Stimulated activated CD8-positive, alpha-beta memory T cell treated with anti-CD3 and anti-CD28 coated beads, Interleukin-15, amount 100 ng/mL, for 4 hours (primary cell): ENCODE measurements at places on chromosomes 12 and 14.

- DNase-seq: no peak
These were observed 28.6 kb downstream of the DDX51 start for GRCh38 chr12:132115500-132115899.

DNA sequence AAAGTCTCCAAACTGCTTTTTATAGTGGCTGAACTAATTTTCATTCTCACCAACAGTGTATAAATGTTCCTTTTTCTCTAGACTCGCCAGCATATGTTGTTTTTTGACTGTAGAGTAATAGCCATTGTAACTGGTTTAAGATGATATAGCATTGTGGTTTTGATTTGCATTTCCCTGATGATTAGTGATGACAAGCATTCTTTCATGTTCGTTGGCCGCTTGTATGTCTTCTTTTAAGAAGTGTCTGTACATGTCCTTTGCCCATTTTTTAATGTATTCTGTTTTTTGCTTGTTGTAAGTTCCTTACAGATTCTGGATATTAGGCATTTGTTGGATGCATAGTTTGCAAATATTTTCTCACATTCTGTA lies 404.9 kb downstream of the FLRT2 start:
- DNase-seq: no peak

DNA sequence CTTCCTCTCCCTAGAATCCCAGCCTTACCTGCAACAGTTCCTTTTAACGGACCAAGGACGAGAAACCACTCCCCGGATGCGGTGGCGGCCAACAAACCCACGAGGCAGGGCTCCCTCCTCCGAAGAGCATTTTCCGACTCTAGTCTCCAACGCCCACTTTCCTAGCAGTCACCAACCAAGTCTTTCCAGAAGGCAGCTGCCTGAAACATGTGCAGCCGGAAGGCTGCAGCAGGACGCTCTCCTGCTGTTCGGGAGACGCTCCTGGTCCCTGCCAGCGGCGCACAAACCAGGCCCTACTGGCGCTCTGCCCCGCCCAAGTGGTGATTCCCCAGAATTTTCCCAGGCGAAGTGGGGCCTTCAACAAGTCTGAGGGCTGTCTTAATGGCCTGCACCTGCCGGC lies 21.1 kb upstream of the ADAM20 start:
- DNase-seq: no peak

- peak; percentile 47 for DNase-seq
These were observed 118.5 kb downstream of the TTC7B start for GRCh38 chr14:90697577-90698206.

DNA sequence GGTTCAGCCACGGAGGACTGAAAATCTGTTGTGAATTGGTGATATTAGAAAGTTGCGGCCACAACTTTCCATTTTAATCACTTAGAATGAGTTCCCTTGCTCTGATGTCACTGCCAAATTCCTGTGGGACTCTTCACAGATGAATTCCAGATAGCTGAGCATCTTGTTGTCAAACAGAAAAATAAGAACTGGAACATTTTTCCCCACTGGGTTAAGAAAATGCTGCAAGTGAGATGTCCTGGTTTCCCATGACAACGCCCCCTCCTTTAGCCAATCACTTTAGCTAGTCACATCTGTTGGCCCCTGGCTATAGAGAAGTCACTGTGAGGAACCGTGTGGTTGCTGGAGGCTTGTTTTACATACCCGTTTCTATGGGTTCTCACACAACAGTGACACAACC lies 135.9 kb downstream of the KTN1 start:
- DNase-seq: no peak

- DNase-seq: no peak
These were observed 586.3 kb downstream of the RERGL start for GRCh38 chr12:17503742-17504141.

DNA sequence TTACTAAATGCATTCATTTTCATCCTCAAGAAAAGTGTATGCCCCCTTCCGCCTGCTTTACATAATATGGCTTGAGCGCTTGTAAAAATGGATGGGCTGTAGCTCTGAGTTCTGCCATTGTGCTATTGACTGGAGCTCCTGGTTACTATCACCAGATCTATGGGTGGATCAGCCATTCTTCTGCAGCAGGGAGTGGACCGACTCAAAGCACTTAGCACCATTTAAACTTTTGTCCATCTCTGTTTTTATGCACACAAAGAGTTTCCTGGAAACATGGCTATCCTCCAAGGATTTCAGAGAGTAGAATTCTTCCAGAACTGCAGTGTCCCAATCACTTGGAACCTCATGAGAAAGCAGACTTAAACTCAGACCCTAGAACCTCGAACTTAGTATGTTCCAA lies 4.5 kb upstream of the NUMB start:
- no peak for DNase-seq

- no peak for DNase-seq
These were observed 99.0 kb downstream of the NUBPL start for GRCh38 chr14:31660191-31660590.

DNA sequence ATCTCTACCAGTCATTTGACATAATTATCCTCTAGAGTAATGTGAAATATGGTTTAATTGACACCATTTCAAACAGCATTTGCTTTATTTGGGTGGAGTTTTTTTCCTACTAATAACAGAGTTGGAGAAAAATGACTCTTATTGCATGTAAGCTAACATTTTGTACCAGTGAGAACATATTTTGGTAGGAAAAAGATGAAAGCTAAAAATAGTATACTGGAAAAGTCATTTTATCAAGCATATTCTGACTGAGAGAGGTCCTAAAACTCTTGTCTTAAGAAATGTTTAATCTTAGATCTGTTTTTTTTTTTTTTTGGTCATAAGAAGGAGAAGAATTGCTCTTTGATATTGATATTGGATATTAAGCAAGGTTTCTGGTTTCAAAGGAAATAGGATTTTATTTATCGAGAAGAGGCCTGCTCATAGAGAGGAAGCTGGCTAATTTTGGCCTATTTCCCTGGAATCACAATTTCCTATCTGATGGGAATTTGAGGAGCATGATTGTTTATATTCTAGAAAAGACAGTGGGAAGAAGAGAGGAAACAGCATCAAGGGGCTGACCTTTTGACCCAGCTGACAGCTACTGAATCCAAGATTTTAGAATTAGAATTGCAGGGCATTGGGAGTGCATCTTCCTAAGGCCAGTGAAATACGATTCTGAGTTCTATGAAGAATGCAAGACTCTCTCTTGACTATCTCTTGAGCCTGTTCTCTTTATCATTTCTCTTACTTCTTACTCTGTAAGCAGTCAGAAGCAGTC lies 19.4 kb downstream of the OTOGL start:
- DNase-seq: no peak

DNA sequence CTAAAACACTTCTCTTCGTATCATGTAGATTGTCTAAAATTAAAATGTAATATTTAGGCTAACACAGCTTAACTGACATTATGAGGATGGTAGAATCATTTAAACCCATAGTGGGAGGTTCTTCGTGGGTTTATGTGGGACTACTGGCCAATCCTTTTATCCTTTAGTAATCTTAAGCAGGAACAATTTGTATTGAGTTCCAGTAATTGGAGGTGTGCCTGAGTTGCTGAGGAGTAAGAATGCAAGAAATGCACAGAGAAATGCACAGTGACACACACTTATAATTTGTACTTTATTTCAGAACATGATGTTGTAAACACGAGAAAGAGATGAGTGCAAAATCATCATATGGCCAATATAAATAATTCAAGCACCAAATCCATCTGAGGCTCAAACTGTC lies 22.3 kb downstream of the OTOGL start:
- DNase-seq: no peak

GRCh38 chr12:110809149-110809548 lies 37.6 kb upstream of the CCDC63 start:
- DNase-seq: no peak

- no peak for DNase-seq
These were observed 1059.3 kb downstream of the TMEM121 start for GRCh38 chr14:106585692-106586091.

- DNase-seq: no peak
These were observed 770 bp downstream of the ABHD4 start for GRCh38 chr14:22598896-22599244.

GRCh38 chr14:66543996-66544395 lies 36.0 kb downstream of the GPHN start:
- no peak for DNase-seq

DNA sequence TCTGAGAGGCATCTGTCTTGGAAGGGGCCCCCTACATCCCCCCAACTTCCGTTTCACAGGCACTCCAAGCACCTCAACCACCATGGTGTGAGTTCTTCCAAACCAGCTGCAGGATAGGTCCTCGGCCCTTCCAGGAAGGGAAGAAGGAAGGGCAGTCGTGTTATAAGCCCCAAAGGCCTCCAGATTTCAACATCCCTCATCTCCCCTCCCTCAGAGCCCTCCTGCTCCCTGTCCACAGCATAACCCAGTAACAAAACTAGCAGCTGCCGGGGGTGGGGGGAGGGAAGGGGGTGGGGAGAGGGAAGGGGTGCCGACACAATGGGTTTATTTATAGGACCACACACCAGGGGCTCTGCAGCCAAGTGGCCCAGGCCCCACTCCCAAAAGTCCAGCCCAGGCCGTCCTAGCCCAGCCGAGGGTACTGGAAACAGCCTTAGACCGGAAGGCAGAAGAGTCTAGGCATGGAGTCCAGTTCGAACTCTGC lies 18.3 kb downstream of the NCKAP5L start:
- no peak for DNase-seq

DNA sequence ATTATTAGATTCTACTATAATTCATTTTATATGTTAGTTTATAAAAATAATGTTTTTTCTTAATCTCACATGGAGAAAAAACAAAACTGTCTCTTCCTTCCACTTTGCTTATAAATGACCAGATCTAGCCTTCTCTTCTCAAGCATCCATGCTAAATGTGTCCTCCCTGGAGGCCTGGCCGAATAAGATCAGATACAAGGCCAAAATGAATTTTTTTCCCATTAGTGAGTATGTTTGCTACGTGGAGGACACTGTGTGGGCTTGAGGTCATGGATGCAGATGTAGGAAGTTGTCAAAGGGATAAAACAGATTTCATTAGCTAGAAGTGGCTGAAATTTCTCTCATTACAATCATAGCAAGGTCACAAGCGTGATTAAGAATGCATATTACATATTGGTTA lies 1244.9 kb upstream of the SEL1L start:
- DNase-seq: no peak

DNA sequence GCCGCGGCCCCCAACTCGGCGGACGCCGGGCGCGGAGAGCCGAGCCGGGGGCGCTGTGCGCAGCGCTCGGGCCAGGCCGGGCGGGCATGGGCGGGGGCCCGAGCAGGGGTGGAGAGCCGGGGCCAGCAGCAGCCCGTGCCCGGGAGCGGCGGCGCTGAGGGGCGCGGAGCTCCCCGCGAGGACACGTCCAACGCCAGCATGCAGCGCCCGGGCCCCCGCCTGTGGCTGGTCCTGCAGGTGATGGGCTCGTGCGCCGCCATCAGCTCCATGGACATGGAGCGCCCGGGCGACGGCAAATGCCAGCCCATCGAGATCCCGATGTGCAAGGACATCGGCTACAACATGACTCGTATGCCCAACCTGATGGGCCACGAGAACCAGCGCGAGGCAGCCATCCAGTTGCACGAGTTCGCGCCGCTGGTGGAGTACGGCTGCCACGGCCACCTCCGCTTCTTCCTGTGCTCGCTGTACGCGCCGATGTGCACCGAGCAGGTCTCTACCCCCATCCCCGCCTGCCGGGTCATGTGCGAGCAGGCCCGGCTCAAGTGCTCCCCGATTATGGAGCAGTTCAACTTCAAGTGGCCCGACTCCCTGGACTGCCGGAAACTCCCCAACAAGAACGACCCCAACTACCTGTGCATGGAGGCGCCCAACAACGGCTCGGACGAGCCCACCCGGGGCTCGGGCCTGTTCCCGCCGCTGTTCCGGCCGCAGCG lies 639 bp downstream of the FZD10 start:
- DNase-seq: no peak

DNA sequence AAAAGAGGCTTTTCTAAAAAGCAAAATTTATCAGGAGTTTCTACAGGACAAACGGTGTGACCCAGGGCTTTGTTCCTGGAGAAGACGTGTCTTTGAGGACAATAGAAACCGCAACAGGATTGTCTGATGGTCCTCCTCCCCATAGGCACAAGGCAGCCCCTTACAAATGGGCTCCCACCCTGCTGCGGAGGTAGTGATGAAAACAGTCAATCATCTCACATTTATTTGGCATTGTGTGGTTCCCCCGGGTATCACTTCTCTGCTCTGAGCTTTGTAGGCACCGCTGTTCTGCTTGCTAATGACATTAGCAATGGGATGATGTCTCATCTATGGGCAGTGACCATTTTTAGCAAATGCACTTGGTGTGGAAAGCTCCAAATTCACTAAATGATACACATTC lies 155.5 kb upstream of the TMPO start:
- no peak for DNase-seq

DNA sequence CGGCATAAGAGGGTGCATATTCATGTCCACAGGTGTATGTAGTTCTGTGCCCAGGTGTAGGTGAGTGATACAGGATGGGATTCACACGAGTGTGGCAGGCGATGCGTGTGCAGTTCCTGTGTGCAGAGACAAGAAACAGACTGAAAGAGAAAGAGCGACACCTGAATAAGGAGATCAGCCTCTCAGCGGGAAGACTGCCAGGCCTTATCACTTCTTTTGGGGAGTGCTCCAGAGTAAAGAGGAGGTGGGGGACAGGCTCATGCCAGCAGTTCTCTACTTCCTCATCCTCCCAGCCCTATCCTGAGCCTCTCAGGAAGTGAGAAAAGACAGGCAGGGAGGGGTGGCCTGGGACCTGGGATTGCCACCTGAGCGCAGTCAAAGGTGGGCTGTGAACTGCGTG lies 2.8 kb downstream of the PSMB11 start:
- no peak for DNase-seq

DNA sequence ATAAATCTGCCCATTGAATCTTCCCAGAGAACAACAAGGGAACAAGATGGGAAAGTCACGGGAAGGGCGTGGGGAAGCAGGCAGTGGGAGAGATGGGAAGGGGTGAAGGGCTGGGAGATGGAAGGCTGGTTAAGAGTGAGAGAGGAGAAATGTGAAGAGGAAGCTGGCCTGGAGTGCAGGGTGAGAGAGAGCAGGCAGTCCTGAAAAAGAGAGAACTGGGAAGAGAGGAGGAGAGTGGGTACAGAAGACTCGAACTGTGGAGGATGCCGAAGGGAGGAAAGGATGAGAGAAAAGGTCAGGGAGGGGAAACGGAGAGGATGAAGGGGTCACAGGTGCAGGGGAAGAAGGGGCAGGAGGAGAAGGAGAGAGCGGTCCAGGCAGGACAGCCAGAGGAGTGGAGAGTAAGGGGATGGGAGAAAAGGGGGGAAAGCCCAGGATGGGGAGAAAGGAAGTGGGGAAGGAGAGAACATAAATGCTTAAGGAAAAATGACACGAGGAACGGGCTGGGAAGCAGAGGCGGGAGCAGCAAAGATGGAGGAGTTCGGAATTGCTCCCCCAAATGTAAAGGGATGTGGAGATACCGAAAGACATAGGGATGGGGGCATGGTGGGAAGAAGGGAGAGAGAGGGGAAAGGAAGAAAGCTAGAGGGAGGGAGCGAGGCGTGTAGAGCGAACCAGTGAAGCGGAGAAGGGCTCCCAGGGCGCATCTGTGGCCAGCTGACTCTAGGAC lies 1.2 kb downstream of the PIANP start:
- DNase-seq: no peak
